ENCODE measurements at places on chromosomes 1 and 21.

DNA sequence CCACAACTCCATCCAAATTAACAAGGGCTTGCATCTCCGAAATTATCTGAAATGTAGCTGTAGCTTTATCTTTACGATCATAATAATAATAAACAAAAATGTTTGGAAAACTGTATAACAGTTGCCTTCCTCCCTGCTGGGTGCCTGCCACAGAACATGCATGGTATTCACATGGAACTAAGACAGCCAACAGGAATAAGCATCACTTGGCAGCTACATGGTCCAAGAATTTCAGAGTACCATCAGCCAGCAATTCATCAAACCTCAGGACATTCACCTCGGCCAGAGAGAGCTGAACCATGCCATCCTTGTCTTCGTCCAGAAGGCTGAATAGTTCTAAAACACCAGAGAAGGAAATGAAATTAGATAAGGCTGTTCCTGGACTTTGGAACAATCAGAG, 122.7 kb downstream of the CAPN8 start:
- no peak for DNase-seq

GRCh38 chr1:93087532-93087931, 8.4 kb downstream of the MTF2 start:
- DNase-seq = peak; percentile 40

- peak; percentile 12 for DNase-seq
Measured at GRCh38 chr1:87410776-87411480, 82.2 kb downstream of the LMO4 start.

- no peak for DNase-seq
Measured at GRCh38 chr1:8984203-8984602, 38.5 kb downstream of the CA6 start.

DNA sequence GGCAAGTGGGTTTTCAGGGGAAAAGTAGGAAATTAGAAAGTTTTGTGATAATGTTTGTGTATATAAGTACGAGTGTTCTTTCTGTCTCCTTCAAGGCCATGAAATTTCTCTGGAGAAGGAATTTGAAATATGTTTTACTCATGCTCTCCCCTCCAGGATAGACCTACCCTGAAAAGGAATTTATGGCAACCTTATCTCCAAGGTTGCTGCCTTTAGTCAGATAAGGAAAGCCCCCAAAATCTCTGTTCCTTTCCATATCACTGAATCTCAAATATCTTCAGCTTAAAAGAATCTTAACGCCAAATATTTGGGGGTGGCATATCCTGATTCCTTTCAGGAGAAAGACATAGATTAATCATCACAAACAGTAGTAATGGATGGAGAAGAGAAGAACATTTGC, 499 bp upstream of the C4BPB start:
- no peak for DNase-seq

DNA sequence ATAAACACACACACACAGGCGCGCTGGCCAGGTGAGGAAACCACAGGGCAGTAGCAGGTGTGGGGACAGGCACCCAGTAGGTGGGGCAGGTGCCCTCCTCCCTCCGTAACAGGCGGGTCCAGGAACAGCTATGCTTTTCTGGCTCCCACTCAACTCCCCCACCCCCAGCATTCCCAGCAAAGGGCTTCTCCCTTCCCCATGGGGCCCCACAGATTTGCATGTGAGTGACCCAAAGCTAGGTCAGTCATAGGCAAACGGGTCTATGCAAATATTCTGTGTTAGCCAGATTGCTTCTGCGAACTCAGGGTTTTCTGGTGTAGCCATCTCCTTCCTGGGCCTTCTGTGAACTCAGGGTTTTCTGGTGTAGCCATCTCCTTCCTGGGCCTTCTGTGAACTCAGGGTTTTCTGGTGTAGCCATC, 114.2 kb downstream of the SIK1 start:
- DNase-seq = peak; percentile 81

- DNase-seq = peak; percentile 73
Measured at GRCh38 chr1:160376525-160377131, 9.8 kb downstream of the NHLH1 start.

GRCh38 chr1:2383576-2383975, 7.8 kb downstream of the MORN1 start:
- no peak for DNase-seq

DNA sequence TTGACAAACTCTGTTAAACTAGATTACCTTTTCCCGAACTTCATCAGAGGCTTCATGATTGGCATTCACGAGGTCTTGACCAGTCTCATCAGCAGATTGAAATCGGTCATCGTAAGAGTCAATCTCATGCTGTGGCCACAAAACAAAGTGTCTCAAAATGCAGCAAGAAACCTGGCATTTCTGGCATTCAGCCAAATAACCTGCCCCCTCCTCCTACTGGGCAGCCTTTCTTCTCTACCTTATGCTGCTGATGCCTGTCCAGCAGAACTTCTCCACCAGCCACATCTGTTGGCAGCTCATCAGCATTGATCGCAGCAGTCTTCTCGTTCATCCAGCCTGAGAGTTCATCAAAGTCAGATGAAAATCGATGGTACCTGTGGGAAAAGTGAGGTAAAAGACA, 12.2 kb downstream of the SPTA1 start:
- DNase-seq = no peak

DNA sequence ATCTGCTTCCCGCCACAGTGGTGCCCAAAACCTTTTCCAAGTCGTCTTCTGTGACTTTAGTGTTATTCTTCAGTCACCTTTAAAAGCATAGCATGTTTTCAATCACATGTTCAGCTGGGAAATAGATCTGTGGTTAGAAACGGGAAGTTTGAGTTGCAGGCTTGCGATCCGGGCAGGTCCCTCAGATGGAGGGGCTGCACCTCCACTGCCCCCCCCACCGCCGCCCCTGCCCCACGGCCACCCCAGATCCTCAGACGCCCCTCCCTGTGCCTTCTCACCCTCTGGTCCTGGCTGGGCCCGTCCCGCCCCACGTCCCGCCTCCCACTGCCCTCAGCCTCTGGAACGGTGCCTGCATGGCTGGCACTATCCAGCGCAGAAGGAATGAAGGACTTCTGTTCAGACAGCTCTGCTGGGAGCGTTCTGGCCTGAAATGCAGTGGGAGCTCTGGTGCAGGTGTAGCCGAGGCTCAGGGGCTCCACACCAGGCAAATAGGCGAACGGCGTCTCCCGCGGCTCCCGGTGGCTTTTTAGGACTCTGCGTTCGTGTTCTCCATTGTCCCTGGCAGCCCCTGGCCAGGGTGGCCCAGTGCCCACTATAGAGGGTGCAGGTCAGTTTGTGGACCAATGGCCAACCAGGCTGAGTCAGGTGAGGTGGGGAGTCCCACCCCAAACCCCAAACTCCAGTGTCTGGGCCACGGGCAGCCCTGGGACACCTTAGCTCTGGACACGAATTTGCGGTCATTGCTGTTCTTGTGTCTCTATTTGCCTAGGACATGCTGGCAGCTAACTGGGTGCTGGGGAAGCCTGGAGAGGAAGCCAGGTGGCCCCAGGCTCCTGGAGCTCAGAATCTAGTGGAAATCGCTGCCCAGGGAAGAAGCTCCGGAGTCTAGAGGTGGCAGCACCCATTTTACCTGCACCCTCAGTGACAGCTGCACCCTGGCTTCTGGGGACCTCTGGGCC, 67.1 kb downstream of the FAAP20 start:
- DNase-seq = no peak

- DNase-seq = peak; percentile 32
Measured at GRCh38 chr21:35045542-35046262, 3.4 kb downstream of the RUNX1 start.

DNA sequence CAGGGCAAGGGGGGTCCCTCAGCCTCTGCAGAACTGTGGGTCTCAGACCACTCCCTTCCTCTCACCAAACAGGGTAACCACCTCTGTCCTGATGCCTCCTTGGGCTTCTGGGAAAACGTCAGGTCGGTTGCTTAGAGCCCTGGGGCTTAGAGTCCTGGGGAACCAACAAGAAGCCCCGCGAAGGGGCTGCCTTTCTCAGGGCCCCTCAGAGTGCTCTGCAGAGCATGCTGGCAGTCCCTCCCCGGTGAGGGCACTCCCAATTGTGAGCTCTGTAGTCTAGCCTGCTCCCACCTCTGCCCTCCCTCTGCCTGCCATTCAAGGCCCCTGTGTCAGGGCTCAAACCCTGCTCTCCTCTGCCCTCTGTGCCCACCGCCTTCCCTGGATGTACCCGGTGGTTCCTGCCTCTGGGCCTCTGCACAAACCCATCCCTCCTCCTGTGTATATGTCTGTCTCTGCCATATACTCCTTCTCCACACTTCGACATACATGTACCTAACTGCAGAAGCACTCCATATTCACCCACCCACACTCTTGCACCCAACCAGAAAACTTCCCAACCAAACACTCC, 92.3 kb downstream of the DMRTB1 start:
- no peak for DNase-seq

DNA sequence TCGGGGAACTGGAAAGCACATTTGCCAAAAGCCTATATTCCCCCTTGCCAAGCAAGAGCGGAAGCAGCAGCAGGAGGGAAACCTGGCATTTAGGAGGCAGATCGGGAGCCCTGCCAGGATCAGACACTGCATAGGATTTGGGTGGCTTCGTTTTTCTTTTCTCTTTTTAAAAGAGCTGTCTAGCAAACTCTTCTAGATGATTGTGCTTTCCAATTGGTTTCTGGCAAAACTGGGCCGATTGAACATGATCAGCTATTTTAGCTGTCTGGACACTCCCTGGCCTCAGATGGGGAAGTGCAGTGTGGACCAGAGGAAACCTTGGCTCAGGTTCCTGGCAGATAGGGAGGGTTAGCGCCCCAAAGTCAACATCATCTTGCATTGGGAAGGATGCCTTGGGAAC, 414.0 kb upstream of the KAZN start:
- no peak for DNase-seq

DNA sequence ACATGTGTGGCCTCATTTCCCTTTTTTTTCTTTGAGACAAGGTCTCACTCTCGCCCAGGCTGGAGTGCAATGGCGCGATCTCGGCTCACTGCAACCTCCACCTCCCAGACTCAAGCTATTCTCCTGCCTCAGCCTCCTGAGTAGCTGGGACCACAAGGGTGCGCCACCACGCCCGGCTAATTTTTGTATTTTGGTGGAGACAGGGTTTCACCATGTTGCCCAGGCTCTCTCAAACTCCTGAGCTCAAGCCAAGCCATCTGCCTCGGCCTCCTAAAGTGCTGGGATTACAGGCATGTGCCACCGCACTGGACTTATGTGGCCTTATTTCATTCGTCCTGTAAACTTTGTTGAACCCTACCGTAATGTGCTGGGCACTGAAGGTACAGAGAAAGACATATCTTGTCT, 569 bp upstream of the WARS2 start:
- peak; percentile 56 for DNase-seq

DNA sequence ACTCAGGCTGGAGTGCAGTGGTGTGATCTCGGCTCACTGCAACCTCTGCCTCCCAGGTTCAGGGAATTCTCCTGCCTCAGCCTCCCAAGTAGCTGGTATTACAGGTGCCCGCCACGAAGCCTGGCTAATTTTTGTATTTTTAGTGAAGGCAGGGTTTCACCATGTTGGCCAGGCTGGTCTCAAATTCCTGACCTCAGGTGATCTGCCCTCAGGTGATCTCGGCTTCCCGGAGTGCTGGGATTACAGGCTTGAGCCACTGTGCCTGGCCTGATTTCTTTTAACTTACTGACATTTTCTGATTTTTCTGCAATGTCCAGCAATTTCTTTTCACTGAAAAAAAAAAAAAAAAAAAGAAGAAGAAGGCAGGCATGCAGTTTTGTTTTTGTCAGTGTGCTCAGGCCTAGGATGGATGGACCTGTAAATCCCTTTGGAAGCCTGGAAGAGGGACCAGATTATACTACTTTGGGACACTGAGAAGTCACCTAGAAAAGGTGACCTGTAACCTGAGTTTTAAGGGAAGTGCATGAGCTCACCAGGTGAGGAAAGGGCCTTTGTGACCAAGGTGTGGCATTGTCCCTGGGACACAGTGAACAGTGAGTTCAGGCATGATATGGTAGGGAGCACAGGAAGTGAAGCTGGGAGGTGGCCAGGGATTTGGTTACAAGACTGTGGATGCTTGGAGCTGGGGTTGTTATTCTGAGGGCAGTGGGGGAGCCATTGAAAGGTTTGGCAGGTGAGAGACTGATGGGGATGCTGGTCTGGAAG, 2.7 kb upstream of the TMEM61 start:
- no peak for DNase-seq

- no peak for DNase-seq
Measured at GRCh38 chr1:244368279-244368678, 83.4 kb downstream of the ADSS2 start.

DNA sequence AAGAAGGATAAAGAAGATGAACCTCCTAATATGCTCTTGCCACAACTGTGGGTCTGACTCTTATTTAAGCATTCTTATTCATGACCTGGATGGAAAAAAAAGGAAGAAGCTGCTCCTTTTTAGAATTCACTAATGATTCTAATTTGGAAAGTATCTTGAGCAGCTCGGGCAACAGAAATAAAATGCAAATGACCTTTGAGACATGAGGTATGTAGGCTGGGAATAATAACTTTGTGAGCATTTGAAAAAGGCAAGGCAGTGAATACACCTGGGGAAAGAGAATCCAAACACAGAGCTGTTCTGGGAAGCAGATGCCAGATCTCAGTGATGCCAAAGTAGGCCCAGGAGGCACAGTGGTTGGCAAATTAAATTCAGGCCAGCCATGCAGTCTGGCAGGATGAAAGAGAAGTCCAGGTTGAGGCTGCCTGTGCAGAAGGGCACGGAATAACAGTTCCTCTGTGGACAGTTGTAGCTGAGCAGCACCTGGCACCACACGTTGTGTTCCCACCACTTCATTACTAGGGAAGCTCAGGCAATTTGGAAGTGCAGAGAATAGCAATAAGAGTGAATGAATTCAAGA, 320.8 kb upstream of the ST6GALNAC5 start:
- no peak for DNase-seq

- no peak for DNase-seq
Measured at GRCh38 chr1:83796409-83796808, 202.5 kb downstream of the TTLL7 start.

DNA sequence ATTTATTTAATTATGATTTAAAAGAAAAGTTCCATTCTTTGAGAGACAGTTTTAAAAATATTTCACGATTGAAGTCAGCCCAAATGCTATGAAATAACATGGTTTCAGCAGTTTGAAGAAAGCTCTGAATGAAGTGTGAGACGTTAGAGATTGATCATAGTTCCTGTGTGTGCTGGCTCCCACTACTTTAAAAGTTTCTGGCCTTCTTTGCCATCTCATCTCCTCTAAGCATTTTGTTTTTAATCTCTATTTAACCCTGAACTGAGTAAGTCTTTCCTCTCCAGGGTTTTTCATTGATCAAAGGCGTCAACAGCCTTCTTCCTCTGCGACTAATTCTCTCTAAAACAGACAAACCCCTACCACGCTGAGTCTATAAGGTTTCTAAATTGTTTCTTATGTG, 225.3 kb upstream of the B3GALT2 start:
- DNase-seq = no peak

Data from GM12865 (cell line).